ENCODE measurements at places on chromosomes 7 and 10.

- no peak for DNase-seq
Observed at GRCh38 chr7:139820089-139820488, 9.0 kb upstream of the TBXAS1 start.

- peak; percentile 99 for DNase-seq
Observed at GRCh38 chr10:92690211-92690914, 608 bp downstream of the HHEX start.

GRCh38 chr10:22158426-22158825 is 59.4 kb downstream of the EBLN1 start:
- no peak for DNase-seq

DNA sequence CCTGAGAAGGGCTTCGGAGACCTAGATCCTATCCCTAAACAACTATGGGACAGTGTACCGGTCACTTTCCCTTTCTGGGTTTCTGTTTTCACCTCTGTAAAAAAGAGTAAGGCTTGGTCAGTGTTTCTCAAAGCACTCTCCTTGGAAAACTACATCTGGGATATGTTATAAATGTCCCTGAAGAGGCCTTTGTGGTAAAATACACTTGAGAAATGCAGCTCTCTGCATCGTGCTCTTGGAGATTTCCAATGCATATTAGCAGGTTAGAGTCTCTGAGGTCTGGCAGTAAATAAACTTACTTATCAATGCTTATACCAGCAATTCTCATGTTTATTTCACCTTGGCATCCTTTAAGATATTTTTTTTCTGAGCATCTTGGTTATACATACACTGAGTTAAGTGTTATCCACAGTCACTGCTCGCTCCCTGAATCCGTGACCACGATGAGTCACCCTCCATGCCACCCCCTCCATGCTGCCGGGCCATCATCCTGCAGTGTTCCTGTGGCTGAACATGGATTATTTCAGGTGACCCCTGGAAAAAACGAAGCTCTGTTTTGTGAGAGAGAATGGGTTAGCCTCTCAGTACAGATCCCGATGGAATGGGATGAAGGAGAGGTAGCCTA is 3.3 kb upstream of the TBXAS1 start:
- no peak for DNase-seq

- DNase-seq = no peak
Observed at GRCh38 chr10:106765241-106765754, 399.2 kb downstream of the SORCS1 start.
